ENCODE measurements at places on chromosomes 6 and 20. TPM values are rescaled to one million over a fixed set of nuclear protein-coding genes. Genes with fewer than 3 reads are reported as not detected.

DNA sequence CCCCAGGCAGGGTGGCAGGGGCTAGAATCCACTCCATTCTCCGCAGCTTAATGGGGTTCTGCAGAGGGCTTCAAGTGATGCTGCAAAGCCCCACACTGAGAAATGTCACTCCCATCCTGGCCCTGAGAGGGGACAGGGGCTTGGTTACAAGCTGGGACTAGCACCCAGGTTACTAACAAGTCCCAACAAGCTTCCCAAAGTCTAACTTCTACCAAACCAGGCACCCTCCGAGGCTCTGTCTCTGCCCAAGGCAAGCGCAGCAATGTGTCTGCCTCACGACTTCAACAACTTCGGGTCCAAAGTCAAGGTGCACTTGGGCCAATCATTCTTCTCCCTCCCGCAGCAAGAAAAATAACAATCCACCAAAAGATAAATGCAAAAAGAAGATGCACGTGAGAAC, 45.6 kb downstream of the NFATC2 start:
- DNase-seq, result no peak

DNA sequence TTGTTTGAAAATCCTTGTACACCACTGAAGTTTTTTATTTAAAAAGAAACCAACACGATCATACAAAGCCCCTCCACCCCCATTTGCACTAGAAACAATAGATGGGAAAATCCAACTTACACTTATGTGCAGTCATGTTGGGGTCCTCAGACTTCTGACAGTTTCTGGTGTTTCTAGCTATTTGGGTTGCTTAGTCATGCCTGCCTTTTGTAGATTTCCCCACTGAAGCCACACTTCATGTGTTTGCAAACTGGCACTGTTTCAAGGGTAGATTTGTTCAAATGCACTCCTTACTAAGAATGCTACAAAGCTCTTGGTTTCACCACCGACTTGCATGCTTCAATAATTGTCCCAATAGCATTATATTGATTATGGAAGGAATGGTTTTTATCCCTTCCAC, 1.5 kb downstream of the SH3BGRL2 start:
- DNase-seq, result no peak

GRCh38 chr20:51437182-51437924, 105.2 kb downstream of the NFATC2 start:
- no peak for DNase-seq

DNA sequence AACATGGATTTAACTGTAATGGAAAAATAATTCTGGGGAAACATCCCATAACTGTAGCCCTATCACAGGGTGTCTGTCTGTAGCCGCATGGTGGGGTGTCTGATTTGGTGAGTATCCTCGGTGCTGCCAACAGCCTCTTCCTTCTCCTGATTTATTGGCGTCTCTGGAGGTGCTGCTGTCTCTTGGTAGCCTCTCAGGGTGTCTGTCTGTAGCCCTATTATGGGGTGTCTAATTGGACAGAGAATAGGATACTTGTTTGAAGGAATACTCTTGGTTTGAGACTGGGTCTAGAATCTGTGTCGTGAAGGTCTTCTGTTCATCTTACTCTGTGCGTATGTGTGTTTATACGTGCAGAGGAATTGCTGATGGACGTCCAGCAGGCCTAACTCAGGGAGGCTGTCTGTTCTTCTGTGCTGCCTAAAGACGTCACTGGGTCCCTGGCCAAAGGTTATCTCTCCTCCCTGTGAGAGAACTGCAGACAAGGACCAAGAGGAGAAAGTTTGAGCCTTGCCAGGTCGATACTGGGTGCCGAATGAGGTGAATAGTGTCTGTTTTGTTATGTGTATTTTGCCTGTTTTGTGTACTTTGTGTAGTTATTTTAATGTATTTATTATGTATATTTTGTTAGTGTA, 18.9 kb upstream of the AGPAT4 start:
- no peak for DNase-seq

- DNase-seq, result no peak
Measured at GRCh38 chr6:139449611-139450000, 75.2 kb upstream of the CITED2 start.

DNA sequence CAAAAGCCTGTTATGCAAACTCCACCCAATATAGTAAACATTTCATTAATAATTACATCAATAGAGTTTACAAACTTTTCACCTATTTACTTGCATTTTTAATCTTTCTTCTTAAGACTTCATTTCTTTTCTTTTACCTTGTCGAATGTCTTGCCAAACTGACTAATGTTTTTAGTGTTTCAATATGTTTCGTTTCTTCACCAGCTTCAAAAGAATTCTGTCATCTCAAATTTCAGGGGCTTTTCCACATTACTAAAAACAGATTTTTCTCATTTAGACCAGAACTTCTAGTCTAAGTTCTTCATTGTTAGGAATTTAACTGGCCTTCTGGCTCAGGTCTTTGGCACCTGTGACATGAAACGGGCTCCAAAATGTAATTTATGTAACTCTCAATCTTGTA, 196.5 kb downstream of the ARHGAP18 start:
- no peak for DNase-seq

The ANKRD66 gene
- not detected for total RNA-seq

- DNase-seq, result no peak
Measured at GRCh38 chr6:131936156-131936555, 15.0 kb downstream of the CCN2 start.

DNA sequence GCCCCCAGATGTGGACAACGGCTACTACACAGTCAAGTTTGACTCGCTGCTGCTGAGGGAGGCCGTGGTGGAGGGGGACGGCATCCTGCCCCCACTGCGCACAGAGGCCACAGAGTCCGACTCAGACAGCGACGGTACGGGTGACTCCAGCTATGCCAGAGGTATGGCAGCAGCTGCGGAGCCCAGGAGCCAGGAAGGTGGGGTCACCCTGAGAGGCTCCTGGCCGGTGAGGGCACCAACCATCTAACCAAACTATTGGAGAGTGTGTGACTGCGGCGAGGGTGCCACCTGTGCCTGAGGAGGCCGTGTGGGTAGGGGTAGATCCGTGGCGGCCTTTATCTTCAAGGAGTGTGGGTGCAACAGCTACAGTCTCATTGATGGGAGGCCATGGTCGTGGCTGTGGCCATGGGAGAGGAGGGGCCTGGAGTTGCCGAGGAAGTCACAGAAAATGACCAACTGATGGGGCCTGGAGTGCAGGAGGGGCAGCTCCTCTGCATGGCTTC, 2.8 kb upstream of the LIME1 start:
- DNase-seq, result peak; percentile 62

The SNRNP48 gene
- 13.4 TPM for total RNA-seq

The FAXC gene
- total RNA-seq, result 0.57 TPM

The TOX2 gene
- total RNA-seq, result 1.4 TPM

The HMGCLL1 gene
- 1.2 TPM for total RNA-seq

The FOXS1 gene
- 6.1 TPM for total RNA-seq

DNA sequence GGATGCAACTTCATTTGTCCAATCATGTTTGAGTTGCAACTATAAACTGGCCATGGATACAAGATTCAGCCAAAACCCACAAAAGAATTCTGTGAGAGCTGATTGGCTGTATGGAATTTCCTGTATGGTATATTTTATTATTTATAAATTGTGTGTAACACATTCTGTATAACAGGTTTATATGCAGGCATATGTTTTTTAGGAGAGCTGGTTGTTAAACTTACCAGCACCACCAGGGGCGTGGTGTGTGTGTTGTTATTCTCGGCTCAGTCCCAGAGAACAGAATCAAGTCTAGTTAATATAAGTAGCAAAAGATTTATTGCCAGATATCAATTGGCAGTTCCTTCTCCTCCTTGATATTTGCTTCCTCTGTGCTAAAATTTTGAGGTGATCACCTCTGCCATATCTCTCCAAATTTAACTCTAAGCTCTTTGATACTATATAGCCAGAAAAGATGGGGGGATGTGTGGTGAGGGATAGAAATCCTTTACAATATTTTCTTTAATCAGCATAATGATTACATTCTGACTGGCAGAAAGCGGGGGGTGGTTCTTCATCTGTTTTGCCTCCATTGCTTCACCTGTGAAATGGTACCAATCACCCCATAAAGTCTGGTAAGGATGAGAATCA, 22.9 kb downstream of the CNBD2 start:
- DNase-seq, result no peak

GRCh38 chr20:13006825-13007224, 1.9 kb upstream of the SPTLC3 start:
- DNase-seq, result no peak

GRCh38 chr6:149363154-149363553, 36.9 kb upstream of the SUMO4 start:
- no peak for DNase-seq

DNA sequence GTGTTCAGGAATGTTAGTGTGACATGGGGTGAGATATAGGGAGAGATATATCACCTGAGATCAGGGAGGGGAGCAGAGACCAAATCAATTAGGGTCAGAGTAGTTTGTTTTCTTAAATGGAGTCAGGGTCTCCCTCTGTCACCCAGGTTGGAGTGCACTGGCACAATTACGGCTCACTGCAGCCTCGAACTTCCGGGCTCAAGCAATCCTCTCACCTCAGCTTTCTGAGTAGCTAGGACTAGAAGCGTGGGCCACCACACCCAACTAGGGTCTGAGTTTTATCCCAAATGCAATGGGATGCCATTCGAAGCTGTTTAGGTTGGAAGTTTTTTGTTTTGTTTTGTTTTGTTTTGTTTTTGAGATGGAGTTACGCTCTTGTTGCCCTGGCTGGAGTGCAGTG, 3.1 kb upstream of the NCOA3 start:
- DNase-seq, result no peak

DNA sequence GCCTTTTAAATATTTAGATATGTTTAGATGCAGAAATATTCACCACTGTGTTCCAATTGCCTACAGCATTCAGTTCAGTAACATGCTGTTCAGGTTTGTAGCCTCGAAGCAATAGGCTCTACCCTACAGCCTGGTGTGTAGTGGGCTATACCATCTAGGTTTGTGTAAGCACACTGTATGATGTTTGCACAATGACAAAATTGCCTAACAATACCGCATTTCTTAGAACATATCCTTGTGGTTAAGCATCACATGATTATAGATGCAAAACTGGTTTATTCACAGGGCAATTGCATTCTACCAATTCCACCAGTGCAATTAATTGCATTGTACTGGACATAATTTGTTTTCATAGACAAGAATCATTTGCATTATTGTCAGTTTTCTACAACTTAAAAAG, 7.9 kb upstream of the SLC22A16 start:
- DNase-seq, result no peak

The OR2B6 gene
- not detected for total RNA-seq

GRCh38 chr6:165571068-165571682, 91.9 kb downstream of the PDE10A start:
- DNase-seq, result no peak

GRCh38 chr20:49882171-49882970, 33.0 kb downstream of the SPATA2 start:
- no peak for DNase-seq

DNA sequence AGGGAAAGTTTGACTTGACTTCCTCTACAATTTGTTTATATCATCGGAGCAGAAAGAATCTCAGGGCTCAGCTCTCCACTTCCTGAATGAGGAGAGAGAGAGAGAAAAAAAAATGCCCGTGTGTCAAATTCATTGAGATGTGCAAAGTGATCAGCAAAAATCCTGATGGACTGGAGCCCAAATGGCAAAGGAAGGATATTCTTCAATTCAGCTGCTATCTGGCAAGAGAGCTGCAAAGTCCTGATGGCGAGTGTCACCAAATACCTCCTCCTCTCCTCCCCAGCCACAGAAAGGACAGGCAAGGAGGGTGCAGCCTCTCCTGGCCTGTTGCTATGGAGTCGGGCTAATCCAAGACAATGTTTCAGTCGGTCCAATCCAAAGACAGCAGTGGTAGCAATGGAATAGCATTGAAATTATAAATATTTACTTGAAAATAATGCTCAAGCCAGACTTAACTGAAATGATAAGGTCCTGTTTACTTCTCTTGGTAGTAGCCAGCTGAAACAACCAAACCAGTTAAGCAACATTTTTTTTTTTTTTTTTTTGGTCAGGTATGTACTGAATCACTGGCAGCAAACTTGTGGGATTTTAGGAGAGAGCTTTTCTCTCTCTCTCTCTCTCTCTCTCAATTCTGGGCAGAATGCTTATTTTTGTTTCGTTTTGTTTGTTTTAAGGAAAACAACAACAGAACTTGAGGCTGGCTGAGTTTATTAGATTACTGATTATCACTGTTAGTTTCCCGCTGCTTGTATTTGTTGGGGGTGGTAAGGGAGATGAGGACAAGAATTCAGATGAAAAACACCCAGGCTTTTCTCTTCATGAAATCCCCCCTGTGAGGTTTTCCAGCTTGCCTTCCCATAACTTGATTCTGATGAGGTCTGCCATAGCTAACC, 204.2 kb downstream of the BCAS1 start:
- DNase-seq, result no peak

The ENPP4 gene
- 18.1 TPM for total RNA-seq

DNA sequence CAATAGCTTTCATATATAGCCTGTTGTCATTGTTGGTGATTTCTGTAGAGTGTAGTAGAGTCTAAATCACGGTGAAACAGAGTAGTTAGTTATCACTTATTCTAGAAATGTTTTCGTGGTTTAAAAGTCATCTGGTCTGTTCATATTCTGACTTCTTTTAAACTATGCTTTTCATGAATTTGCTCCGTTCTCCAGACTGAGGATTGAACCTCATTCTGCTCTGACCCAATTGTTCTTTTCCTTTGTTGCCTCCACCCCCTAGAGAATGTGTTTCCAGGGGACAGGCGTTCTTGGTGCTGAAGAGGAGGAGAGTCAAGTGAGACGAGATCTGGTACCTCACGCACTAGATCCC, 748 bp upstream of the ZNF292 start:
- DNase-seq, result no peak

GRCh38 chr6:125477156-125477555, 175.4 kb upstream of the HDDC2 start:
- DNase-seq, result no peak

The CFAP61 gene
- 73.4 TPM for total RNA-seq

GRCh38 chr20:59515013-59515905, 89.1 kb upstream of the PHACTR3 start:
- no peak for DNase-seq

The HLA-G gene
- 0.62 TPM for total RNA-seq

DNA sequence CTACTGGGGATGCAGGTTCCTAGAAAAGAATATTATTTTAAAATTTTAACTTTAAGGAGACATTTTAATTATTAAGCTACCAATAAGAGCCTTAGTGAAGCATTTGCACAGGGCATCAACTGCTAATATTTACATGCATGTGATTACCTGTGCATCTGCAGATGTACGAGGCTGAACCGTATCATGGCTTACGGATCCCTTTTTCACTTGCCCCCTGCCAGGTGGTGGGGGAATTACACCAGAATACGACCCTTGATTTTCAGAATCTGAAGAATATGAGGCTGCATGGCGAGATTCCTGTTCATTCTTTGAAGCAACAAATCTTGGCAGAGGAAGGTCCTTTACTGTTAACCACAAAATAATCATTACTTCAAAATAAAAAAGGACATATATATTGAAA, 42.7 kb downstream of the REPS1 start:
- no peak for DNase-seq

Measured in cardiac septum (tissue), 1 donor.